ENCODE measurements at places on chromosomes 5 and 9. TPM values are rescaled to one million over a fixed set of nuclear protein-coding genes. Genes with fewer than 3 reads are reported as not detected.

LCN9 gene
- polyA plus RNA-seq, result not detected

SGCD gene
- polyA plus RNA-seq, result not detected

TRPM6 gene
- polyA plus RNA-seq, result 0.12 TPM

IRX2 gene
- polyA plus RNA-seq, result 12.7 TPM

Data from foreskin keratinocyte (primary cell).